Natural killer cell (primary cell): ENCODE measurements at places on chromosomes 11 and 22. TPM values are rescaled to one million over a fixed set of nuclear protein-coding genes. Genes with fewer than 3 reads are reported as not detected.

DNA sequence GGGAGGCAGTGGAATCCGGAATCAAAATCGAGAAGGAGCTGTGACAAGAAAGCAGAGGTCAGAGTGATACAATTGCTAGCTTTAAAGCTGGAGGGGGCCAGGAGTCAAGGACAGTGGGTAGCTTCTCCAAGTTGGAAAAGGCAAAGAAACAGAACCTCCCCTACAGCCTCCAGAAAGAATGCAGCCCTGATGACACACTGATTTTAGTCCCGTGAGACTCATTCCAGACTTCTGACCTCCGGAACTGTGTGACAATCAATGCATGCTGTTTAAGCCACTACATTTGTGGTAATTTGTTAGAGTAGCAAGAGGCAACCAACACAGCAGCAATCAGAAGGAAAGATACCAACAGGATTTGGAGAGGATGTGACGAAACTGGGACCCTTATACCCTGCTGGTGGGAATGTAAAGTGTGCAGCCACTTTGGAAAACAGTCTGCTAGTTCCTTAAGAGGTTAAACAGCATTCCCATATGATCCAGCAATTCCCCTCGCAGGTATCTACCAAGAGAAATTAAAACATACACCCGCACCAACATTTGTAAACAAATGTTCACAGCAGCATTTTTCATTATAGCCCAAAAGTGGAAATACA is 66.7 kb downstream of the DSCAML1 start:
- no peak for DNase-seq

- DNase-seq = no peak
Observed at GRCh38 chr11:1256257-1257045, 33.6 kb downstream of the MUC5B start.

- no peak for DNase-seq
Observed at GRCh38 chr22:23836281-23836680, 2.5 kb downstream of the DERL3 start.

- no peak for DNase-seq
Observed at GRCh38 chr11:28911829-28912228, 803.6 kb downstream of the METTL15 start.

DNA sequence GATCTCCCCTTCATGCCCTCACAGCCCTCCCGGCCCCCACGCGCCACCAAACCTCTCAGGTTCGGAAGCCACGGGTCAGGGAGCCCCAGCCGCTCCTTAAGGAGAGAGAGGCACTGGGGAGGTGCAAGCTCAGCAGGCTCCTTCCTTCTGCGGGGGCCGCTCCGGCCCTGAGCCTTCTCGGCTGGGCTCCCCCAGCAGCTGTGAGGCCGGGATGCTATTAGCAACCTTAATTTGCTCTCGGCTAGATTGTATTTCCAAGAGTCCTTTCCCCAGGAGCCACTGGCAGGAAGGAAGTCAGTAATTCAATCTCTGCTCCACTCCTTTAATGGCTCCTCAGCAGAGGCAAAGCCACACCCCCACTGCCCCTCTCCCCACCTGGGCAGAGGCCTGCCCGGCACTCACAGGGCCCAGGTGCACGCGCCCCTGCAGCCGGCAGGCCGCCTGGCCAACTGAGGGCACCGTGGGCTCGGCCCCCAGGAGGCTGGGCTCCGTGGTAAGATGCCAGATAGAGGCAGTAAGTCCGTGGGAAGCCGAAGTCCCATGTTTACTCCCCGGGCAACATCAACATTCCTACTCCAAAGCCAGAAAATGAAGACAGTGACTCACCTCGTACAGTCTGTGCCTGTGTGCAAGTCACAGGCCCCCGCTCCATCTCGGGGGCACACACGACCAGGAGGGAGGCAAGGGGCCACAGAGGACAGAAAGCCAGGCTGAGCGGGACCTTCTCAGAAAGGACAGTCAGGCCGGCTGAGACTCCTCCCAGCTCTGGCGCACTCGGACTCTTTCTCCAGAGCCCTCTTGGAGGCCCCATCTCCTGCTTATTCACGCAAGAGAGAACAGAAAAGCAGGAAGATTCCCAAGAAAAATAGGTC is 5.2 kb downstream of the IGSF9B start:
- DNase-seq = no peak

DNA sequence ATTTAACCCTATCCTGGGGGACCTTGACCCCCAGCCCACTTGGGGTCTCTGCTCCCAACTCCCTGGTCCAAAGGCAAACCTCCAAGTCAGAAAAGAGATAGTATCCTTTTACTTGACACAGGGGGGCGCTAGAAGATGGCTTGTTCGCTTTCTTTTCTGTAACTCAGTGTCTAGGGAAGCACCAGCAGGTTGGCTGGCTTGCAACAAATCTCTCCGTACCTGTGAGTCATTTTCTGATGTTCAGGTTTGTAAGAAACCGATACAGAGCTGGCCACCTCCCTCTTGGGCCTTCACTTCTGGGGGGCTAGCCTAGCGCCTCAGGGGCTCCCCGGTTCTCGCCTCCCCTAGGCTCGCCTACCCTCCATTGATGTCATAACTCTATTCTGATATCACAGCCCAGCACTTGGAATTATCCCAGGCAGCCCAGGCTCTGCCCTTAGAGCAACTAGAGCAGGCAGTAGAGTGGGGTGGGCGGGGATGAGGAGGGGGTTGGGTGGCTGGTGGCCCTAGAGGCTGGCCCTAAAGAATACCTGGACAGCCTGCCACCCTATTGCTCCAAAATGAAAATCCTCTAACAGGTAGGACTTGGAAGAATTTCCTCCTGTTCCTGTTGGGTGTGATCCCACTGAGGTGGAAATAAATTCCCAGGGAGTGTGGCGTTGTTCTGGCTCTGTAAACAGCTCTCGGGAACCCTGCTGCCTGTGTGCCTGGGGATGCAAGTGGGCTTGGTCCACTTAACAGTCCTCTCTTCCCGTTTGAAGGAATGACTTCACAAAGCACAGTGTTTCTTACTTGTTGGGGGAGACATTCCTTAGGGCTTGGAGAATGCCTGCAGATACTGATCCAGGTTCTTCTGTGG is 69.4 kb downstream of the OSBP2 start:
- peak; percentile 82 for DNase-seq

DNA sequence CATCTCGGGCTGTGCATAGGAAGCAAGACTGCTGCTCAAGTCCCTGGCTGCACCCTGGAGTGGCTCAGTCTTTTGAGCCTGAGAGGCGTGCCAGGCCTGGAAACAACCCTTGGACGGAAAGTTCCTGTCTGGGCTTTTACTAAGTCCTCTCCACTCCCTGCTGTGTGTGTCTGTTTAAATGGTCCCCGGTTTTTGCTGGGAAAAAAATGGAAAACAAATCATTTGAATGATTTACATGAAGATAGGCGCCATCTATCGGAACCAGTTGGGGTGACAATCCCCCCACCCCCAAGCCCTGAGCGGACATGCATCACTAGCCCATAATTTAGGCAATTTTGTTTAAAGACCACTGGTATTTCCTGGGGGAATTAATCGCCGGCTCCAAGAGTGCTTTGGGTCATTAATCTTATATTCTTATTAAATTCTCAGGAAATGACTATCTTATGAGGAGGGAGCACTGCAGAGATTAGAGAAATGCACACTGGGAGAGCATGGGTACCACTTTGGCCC is 2.7 kb upstream of the GAB2 start:
- DNase-seq = peak; percentile 71

GRCh38 chr11:130099356-130099755 is 29.7 kb downstream of the APLP2 start:
- no peak for DNase-seq

DNA sequence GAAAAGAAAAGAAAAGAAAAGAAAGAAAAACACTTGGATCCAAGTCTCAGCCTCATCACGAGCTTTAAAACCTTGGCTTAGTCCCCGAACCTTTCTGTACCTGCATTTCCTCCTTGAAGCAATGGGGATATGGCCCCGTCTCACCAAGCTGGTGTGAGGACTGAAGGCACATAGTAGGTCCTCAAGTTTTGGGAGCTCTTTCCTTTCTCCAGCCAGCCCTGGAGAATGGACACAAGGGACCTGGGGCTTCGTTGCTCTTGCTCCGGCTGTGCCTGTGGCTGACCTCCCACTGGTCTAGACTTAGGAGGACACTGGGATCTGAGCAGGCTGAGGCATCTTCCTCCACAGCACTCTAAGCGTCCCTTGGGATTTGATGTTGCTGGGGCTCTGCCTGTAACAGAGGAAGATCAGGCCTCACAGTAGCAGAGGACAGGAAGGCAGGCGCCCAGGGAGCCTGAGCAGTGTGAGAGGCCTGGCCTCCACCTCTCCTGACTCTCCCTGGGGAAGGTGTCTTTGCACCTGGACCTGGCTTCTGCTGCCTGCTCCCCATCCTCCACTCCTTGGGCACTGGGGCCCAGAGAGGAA is 32.8 kb downstream of the KCNC1 start:
- no peak for DNase-seq

DNA sequence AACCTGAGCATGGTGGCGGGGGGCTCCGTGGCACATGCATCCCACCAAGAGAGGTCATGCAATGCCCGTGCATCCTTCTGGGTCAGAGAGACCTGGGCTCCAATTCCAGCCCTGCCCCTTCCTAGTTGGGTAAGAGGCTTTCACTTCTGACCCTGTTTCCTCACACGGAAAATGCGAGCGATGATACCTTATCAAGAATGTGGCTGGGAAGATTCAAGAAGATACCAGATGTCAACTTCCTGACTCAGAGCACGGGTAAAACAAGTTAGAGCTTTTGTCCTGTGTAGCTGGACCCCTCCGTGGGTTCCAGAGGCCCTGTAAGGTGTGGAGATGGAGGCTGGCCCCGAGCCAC is 8.7 kb upstream of the DGKZ start:
- DNase-seq = no peak

- DNase-seq = no peak
Observed at GRCh38 chr11:85759915-85760314, 51.0 kb downstream of the SYTL2 start.

DNA sequence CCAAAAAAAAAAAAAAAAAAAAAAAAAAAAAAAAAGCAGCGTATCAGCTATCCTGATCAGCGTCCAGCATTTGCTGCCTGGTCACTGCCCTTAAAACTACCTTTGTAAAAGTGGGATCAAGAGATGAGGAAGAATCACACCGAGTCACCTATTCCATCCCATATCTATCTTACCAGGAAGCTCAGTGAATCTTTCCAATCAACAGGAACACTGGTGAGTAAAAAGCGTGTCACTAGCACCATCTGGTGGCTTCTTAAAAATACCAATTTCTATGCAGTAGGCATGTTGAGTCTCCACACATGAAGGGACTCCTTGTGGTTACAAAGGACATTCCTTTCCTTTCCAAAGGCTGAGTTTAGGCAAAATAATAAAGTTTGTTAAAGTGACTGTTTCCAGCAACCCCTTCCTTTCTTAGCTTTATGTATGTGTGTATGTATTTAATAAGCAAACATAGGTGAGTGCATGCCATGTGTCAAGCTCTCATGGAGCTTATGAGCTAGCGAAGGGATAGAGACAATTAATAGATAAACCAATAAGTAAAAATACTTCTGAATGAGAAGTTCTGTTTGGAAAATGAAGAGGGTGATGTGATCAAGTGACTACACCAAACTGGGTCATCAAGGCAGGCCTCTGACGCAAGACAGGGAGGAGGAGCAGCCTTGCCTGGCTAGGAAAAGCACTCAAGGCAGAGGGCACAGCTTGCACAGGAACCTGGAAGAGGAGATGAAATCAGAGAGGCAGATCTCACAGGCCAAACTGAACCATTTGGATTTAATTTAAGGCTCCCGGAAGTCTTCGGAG is 13.9 kb upstream of the TP53AIP1 start:
- no peak for DNase-seq

GRCh38 chr11:77114089-77114463 is 11.4 kb downstream of the OMP start:
- DNase-seq = no peak

GRCh38 chr11:118415739-118416068 is 14.3 kb downstream of the ATP5MG start:
- no peak for DNase-seq

DNA sequence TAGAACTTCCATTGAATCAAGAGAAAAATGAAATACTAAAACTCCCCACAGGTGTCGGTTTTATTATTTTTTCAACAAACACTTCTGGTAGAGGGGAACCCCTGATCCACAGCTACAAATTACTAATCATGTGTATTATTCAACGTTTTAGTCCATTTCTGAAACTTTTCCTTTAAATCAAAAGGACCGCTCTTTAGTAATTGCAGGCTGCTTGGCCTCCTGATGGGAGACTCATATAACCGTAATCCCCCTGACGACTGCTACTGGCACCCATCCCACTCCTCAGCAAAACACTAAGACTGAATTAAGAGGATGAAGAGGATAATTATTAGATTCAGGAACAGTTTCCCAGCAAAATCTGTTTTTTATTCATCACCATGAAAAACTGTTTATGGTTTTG is 46.4 kb downstream of the PAX6 start:
- no peak for DNase-seq

- no peak for DNase-seq
Observed at GRCh38 chr11:86748296-86748695, 52.0 kb upstream of the PRSS23 start.

DNA sequence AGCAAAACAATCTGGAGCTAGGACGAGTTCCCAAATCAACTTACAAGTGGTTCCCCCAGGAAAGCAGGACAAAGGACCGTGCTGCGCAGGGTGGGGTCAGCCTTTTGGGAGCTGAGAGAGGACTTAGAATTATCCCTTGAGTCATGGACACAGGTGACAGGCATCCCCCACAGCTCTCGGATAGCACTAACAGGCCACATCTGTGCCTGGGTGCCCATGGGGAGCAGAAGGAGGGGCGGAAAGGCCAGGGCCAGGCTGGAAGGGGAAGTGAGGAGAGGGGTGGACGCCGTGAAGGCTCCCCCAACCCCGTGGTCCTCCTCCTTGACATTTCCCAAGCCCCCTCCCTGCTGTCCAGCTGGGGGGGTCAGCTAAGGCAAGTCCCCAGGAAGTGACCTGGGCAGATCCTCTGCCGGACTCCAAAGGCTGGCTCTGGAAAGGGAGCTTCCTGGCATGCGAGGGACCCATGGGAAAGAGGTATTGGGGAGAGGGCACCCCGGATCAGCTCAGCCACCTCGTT is 31.6 kb upstream of the A4GALT start:
- DNase-seq = no peak

GRCh38 chr11:59730896-59731565 is 17.4 kb upstream of the OR10V1 start:
- no peak for DNase-seq

GRCh38 chr11:41486424-41486823 is 27.0 kb upstream of the LRRC4C start:
- no peak for DNase-seq

Gene KLHDC7B
- total RNA-seq = 5.3 TPM

Gene TRIM6
- total RNA-seq = 1.1 TPM

Gene POU2AF1
- 0.82 TPM for total RNA-seq

Gene MOGAT2
- total RNA-seq = not detected

Gene DEFB131B
- total RNA-seq = not detected

Gene C11orf91
- total RNA-seq = not detected

Gene CST6
- total RNA-seq = not detected

Gene NCR3LG1
- total RNA-seq = 10.1 TPM

Gene PLAAT4
- total RNA-seq = 204 TPM

Gene SOX10
- total RNA-seq = not detected
